NCI-H1092 treated with DMSO at 0.1 percent for 48 hours (cell line): ENCODE measurements at places on chromosomes 7 and 10.

- no peak for DNase-seq
Observed at GRCh38 chr10:72765051-72765745, 73.3 kb downstream of the MCU start.

DNA sequence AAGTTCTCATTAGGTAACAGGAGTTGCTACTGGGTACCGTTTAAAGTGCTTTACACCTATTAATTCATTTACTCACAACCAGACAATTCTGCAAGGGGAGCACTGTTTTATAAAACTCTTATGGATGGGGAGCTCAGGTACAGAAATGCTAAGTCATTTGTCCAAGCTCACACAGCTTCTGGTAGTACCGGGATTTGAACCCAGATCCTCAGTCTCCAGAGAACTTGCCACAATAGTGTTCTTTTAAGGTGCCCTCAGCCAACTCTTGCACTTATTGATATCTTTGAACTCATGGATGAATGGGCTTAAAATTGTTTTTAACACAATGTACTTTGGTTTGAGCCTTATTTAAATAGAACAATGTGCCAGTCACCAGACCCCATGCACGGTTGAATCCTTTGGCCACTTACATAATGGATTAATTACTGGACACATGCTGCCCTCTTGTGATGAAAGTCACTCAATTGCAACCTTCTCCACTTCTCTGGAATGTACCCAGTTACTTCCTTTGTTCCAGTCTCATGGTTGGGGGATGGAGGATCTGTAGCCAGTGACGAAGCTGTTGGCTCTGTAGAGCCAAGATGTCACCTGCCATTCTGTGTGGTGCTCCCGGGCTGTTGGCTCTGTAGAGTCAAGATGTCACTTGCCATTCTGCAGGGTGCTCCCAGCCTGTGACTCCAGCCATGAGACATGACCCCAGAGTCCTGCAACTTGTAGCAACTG lies 65.6 kb downstream of the NOD1 start:
- peak; percentile 8 for DNase-seq

- no peak for DNase-seq
Observed at GRCh38 chr7:119545118-119545517, 727.9 kb upstream of the KCND2 start.

DNA sequence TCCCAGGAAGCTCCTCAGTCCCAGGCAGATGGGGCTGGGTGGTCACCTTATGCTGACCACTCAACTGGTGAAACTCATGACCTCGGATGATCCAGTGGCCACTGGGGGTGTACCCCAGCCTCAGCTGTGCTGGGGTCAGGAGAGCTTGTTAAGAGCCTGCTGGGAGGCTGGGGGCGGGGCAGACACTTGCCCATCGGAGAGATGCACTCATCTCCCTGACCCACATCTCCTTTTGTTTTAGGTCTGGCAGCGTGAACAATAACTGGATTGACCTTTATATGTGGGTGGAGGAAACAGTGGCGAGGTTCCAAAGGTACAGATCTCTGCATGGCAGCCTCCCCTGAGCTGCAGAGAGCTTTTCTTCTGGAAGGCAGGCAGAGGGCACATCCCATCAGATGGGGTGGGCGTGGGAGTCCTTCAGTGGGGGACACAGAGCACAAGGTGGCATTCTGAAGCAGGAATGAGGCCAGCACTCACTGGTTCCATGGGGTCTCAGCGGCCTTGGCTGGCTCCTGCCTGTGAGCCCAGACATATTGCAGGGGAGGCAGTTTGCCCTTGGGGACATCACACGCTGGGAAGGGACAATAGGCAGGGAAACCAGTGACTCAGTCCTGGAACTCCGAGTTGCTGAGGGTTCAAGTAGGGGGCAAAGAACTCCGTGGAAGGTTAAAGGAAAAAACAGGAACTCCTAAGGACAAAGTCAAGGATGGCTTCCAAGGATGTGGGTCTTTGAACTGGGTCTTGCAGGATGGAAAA lies 5.2 kb downstream of the ANTXRL start:
- no peak for DNase-seq

GRCh38 chr7:72538856-72539255 lies 126.7 kb upstream of the CALN1 start:
- DNase-seq, result no peak

GRCh38 chr7:115178835-115179234 lies 256.9 kb downstream of the MDFIC start:
- no peak for DNase-seq

- no peak for DNase-seq
Observed at GRCh38 chr7:66146701-66147100, 32.1 kb downstream of the CRCP start.

DNA sequence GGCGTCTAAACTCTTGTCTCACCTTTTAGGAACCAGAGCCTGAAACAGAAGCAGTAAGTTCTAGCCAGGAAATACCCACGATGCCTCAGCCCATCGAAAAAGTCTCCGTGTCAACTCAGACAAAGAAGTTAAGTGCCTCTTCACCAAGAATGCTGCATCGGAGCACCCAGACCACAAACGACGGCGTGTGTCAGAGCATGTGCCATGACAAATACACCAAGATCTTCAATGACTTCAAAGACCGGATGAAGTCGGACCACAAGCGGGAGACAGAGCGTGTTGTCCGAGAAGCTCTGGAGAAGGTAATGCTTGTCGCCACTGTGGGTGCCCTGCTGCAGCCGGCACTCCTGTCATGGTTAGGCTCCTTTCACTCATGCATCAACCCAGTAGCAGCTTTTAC lies 113.1 kb downstream of the ZMYND11 start:
- no peak for DNase-seq

GRCh38 chr10:6141296-6142151 lies 52.7 kb downstream of the RBM17 start:
- DNase-seq, result no peak

DNA sequence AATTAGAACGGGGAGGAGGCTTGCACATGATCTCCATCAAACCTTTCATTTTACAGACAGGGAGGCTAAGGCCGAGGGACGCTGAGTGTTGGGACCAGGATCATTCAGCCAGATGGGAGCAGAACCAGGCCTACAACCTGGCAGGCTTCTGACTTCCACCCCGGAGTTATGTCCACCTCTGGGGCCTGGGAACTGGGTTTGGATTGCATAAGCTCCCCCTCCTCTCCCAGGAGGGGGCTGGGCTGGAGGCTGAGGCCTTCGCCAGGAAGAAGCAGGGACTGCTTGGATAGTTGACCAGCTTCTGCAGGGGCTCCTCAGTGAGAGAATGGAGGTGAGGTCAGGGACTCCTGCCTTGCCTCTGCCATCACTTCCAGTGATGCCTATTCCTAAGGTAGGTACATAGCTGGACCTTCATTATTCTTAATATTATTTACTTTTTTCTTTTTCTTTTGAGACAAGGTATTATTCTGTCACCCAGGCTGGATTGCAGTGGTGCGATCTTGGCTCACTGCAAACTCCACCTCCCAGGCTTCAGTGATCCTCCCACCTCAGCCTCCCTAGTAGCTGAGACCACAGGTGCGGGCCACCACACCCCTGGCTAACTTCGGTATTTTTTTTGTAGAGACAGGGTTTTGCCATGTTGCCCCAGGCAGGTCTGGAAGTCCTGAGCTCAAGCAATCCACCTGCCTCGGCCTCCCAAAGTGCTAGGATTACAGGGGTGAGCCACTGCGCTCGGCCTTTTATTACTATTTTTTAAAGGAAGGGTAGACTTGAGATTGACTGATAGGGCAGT lies 1.3 kb downstream of the SNX10 start:
- peak; percentile 31 for DNase-seq

DNA sequence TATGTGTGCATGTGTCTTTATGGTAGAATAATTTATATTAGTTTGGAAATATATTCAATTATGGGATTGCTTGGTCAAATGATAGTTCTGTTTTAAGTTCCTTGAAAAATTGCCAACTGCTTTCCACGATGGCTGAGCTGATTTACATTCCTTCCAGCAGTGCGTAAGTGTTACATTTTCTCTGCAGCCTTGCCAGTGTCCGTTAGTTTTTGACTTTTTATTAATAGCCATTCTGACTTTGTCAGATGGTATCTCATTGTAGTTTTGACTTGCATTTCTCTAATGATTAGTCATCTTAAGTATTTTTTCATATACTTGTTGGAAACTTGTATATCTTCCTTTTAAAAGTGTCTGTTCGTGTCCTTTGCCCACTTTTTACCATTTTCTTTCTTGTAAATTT lies 434.2 kb upstream of the POT1 start:
- DNase-seq, result no peak

GRCh38 chr7:108402865-108403264 lies 53.4 kb downstream of the NRCAM start:
- DNase-seq, result no peak

- no peak for DNase-seq
Observed at GRCh38 chr10:51879238-51879637, 179.8 kb upstream of the CSTF2T start.

- no peak for DNase-seq
Observed at GRCh38 chr10:73922007-73922863, 11.3 kb downstream of the PLAU start.

DNA sequence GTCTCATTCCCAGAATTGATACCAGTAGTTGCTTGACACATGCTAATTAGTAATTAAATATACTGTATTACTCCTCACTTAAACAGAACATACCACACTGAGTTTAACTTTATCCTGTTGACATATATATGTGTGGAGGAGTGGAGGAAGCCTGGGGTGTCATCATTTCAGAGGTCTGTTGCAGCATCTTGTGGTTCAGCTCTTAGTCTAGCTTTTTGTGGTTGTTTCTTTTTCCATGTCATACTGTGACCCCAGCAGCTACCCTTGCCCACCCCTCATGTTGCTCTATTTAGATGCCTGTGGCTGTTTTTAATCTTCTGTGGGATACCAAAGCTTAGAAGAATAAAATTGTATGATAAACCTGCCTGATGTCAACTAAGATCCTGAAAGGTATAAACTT lies 875.4 kb downstream of the LRMDA start:
- no peak for DNase-seq

DNA sequence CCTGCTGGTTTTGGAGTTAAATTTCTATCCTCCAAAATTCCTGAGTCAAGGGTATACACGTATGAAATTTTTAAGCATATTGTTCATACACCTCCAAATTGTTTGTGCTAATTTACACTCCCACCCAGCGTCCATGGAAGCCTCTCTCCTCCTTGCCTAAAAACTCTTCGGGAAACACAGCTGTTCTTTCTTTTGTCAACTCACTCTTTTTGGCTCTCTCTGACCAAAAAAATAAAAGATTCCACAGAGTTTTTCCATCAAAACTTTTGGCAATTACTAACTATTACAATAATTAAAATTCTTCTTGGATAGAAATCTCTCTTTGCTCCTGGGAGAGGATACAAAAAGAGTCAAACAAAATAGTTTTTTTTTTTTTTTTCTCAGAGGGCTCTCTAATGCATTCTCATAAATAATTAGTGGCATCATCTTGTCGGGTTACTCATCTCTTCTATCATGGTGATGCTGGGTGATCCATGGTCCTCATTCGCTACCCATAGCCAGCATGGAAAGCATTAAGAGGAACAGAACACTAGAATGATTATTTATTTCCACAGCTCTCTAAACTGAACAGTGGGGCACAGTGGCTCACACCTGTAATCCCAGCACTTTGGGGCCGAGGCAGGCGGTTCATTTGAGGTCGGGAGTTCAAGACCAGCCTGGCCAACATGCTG lies 310.7 kb downstream of the SFMBT2 start:
- no peak for DNase-seq

DNA sequence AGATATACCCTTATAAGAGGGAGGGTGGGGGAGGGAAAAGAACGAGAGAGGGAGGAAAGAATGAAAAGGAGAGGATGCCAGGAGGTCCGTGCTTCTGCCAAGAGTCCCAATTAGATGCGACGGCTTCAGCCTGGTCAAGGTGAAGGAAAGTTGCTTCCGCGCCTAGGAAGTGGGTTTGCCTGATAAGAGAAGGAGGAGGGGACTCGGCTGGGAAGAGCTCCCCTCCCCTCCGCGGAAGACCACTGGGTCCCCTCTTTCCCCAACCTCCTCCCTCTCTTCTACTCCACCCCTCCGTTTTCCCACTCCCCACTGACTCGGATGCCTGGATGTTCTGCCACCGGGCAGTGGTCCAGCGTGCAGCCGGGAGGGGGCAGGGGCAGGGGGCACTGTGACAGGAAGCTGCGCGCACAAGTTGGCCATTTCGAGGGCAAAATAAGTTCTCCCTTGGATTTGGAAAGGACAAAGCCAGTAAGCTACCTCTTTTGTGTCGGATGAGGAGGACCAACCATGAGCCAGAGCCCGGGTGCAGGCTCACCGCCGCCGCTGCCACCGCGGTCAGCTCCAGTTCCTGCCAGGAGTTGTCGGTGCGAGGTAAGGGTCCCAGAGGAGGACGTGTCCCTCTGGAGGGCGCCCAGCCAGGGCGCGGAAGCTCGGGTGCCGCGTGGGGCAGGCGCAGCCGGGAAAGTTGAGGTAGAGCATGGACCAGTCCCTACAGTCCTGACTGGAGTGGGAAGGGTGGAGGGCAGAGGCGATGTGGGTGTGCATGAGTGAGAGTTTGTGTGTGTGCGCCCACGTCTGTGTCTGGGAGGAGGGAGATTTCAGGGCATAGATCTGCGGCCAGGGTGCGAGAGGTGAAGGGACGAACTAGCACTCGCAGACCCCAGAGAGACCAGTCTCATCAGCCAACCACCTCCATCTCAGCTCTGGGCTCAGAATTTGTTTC lies 844 bp downstream of the GRM3 start:
- no peak for DNase-seq

GRCh38 chr10:111473361-111473760 lies 396.5 kb downstream of the ADRA2A start:
- DNase-seq, result no peak

GRCh38 chr7:72098807-72099580 lies 313.1 kb downstream of the CALN1 start:
- DNase-seq, result no peak

DNA sequence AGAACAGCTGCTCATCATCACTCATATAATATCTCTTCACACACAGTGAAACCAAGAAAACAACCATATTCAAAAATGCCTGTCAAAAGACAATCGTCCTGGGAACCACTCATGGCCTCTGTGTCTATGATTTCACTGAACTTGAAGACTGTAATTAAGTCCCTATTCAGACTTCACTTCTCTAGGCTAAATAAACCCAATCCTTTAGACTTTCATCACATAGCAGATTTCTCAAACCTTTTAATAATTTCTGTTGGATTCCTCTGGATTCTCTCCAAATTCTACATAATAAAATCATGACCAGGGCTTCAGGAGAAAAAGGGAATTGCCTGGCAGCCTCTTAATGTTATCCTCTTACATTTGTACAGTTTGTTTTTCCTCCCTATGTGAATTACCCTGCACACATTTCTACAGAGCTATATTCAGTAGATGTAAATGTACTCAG lies 201.1 kb downstream of the LRRN3 start:
- peak; percentile 51 for DNase-seq
